ENCODE measurements at places on chromosomes 5 and 9. TPM values are rescaled to one million over a fixed set of nuclear protein-coding genes. Genes with fewer than 3 reads are reported as not detected.

- H3K27me3 ChIP-seq = no peaks in the 10 kb centered on the region
- no peak overlapping the region for H3K27ac ChIP-seq
- DNase-seq = no peak
- no peak overlapping the region for H3K4me3 ChIP-seq
Measured at GRCh38 chr5:39264528-39264927, 45.2 kb upstream of the FYB1 start.

DNA sequence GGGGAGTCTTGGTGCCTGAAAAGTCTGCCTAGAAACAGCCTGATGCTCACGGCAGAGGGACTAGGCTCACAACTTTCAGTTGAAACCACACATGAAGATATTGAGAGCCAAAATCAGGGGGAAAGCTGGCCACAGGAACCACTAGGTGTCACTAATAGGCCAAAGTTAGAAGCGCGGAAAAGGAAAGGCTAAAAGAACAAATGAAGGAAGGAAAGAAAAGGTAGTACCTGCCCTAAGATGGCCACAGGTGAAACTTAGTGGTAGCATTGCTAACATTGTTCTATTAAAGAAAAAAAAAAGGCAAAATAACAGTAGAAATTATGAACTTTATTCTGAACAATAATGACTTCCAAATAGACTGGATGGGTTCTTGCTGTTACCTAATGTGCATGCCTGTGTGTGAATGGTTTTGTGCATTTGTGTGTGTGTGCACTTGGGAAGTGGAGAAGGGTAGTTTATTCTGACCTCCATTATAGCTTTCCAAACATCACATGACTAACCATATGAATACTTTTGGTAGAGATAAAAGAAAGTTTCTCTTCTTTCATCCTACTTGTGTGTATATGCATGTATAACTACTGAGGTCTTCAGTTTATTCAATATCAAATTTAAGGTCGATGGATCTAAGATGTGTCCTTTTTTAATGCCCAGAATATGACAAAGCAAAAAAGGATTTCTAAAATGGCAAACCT is 2.1 kb upstream of the RFESD start:
- no peak overlapping the region for H3K27ac ChIP-seq
- no peaks in the 10 kb centered on the region for H3K36me3 ChIP-seq
- no peaks in the 10 kb centered on the region for H3K27me3 ChIP-seq
- H3K4me3 ChIP-seq = no peak overlapping the region
- no peaks in the 10 kb centered on the region for H3K4me1 ChIP-seq
- peak; percentile 62 for DNase-seq

- H3K27ac ChIP-seq = no peak within 1 kb of the TSS
- H3K36me3 ChIP-seq = no peaks in the 10 kb centered on the region
- peak within 1 kb of the TSS; percentile 38 for H3K4me3 ChIP-seq
- H3K27me3 ChIP-seq = no peaks in the 10 kb centered on the region
- DNase-seq = peak; percentile 60
Measured at GRCh38 chr9:109779711-109780452, at the start of gene PALM2AKAP2. Gene PALM2AKAP2 (plus strand): TSS chr9:109780198. CDS start chr9:109780489, 291 bp downstream.

DNA sequence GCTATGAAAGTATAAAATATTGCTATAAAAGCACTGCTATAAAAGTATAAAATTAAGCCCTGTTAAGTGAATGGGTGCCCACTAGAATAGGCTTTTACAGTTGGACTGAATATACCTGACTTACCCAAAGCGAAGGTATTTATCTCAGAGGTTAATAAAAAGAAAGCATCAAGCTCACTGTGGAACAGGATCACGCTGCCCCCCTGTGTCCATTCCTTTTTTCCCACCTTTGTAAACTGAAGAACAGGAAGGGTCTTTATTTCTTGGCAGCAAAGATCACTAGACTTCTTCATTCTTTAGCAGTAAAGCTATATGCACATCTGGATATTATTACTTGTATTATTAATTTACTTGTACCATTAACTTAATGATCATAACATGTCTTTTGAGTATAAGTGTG is 22.1 kb upstream of the PLPP6 start:
- H3K4me1 ChIP-seq = no peaks in the 10 kb centered on the region
- no peaks in the 10 kb centered on the region for H3K36me3 ChIP-seq
- H3K27me3 ChIP-seq = no peaks in the 10 kb centered on the region
- no peak for DNase-seq

DNA sequence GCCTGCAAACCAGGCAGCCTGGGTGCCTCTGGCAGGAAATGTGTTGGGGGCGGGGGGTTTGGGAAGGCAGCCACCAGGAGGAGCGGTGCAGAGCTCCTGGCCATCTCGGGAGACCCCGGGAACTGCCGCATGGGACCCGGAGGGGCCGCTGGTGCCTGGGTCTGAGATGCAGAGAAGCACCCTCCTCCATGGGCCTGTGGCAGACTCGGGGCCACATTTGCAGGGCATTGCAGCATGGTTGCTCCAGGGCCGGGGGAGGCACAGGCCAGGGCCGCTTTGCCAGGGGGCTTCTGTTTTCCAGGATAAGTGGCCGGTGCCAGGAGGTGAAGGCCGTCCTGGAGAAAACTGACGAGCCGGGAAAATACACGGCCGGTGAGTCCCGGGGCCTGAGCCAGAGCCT is 1.7 kb downstream of the LCN1 start:
- DNase-seq = no peak
- no peak overlapping the region for H3K27ac ChIP-seq
- no peaks in the 10 kb centered on the region for H3K27me3 ChIP-seq

DNA sequence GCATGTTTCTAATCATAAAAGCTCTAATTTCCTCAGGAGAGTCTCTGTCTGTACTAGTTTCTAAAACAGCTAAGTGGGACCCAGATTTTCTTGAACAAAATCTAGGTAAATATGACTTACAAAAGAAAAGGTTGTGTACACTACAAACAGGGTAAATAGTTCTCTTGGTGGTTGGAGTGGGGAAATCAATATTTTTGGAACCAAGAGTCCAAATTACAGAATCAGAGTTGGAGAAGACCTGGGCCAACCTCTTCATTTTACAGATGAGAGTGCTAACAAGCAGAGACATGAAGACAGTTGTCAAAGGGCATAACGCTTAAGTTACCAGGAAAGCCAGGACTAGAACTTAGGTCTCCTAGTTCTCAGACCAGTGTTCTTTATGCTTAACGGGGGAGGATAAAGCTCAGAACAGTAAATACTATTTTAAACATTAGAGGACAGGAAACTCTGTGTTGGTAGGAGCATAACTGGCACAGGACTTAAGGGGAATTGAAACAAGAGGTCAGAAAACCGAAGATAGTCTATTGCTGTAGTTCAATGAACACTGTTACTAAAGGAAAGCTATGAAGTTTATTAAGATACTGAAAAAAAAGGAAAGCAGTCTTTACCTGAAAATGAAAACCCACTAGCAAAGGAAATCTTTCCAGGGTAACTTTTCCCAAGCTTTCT is 9.3 kb upstream of the GOLGA1 start:
- no peaks in the 10 kb centered on the region for H3K36me3 ChIP-seq
- H3K4me3 ChIP-seq = no peak overlapping the region
- H3K27ac ChIP-seq = no peak overlapping the region
- DNase-seq = no peak
- H3K4me1 ChIP-seq = no peaks in the 10 kb centered on the region
- H3K27me3 ChIP-seq = no peaks in the 10 kb centered on the region

GRCh38 chr5:83337453-83338035 is 134.0 kb upstream of the VCAN start:
- no peaks in the 10 kb centered on the region for H3K4me1 ChIP-seq
- no peak overlapping the region for H3K27ac ChIP-seq
- no peaks in the 10 kb centered on the region for H3K36me3 ChIP-seq

GRCh38 chr9:136111910-136112309 is 6.8 kb downstream of the TMEM250 start:
- no peaks in the 10 kb centered on the region for H3K27me3 ChIP-seq
- H3K4me3 ChIP-seq = no peak overlapping the region
- H3K27ac ChIP-seq = no peak overlapping the region
- no peak for DNase-seq
- H3K4me1 ChIP-seq = peaks cover 29% of the 10 kb centered on the region

- no peak overlapping the region for H3K27ac ChIP-seq
- H3K36me3 ChIP-seq = no peaks in the 10 kb centered on the region
- H3K4me3 ChIP-seq = no peak overlapping the region
Measured at GRCh38 chr9:121452085-121452484, 47.6 kb downstream of the GGTA1 start.

GRCh38 chr5:118407958-118408357 is 580.4 kb downstream of the DTWD2 start:
- no peaks in the 10 kb centered on the region for H3K27me3 ChIP-seq
- no peak overlapping the region for H3K4me3 ChIP-seq
- no peak overlapping the region for H3K27ac ChIP-seq
- no peaks in the 10 kb centered on the region for H3K4me1 ChIP-seq
- no peak for DNase-seq
- H3K36me3 ChIP-seq = no peaks in the 10 kb centered on the region

DNA sequence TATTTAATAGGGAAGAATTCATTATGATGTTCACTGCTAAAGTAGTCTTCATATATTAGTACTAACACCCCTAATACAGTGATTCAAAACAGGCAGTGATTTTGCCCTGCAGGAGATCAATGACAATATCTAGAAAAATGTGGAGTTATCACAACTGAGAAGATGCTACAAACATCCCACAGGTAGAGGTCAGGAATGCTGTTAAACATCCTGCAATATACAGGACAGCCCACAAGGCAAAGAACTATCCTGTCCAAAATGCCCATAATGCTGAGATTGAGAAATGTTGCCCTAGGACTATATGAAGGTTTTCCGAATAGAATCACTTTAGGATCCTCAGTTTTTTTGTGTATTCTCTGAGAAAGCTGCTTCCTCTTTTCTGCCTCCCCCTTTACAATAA is 15.3 kb downstream of the RORB start:
- no peak overlapping the region for H3K27ac ChIP-seq
- no peaks in the 10 kb centered on the region for H3K4me1 ChIP-seq
- H3K36me3 ChIP-seq = no peaks in the 10 kb centered on the region
- no peaks in the 10 kb centered on the region for H3K27me3 ChIP-seq

DNA sequence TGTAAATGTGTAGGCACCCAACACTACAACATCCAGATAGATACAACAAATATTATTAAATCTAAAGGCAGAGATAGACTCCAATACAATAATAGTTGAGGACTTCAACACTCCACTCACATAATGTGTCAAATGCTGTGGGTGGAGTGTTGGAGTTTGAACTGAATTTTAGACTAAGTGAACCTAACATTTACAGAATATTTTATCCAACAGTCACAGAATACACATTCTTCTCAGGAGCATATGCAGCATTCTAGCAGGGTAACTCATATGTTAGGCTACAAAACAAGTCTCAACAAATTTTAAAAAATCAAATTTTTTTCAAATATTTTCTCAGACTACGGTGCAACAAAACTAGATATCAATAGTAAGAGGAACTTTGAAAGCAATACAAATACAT is 648.7 kb upstream of the CDH18 start:
- no peaks in the 10 kb centered on the region for H3K27me3 ChIP-seq
- no peaks in the 10 kb centered on the region for H3K36me3 ChIP-seq
- H3K27ac ChIP-seq = no peak overlapping the region

DNA sequence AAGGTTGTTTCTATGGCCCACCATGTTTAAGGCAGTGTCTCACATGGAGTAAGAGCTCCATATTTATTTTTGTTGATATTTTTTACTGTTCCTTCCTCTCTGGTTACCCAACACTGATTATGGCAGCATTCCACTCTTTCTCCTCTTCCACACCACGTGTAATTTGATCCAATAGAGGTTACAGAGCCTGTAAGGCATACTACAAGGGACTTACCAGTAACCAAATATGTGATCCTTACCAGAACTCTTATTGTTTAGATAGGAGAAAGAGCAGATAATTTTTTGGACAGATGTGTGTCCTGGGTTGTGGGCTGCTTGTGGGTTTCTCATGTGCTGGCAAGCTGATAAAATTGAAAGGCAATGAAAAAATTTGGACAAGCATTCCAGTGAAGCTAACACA is 261.3 kb downstream of the TMEM167A start:
- H3K27ac ChIP-seq = no peak overlapping the region
- H3K4me1 ChIP-seq = no peaks in the 10 kb centered on the region
- no peaks in the 10 kb centered on the region for H3K27me3 ChIP-seq
- H3K36me3 ChIP-seq = no peaks in the 10 kb centered on the region

GRCh38 chr5:159405611-159406031 is 75.3 kb upstream of the IL12B start:
- no peak overlapping the region for H3K27ac ChIP-seq
- H3K36me3 ChIP-seq = no peaks in the 10 kb centered on the region
- no peak overlapping the region for H3K4me3 ChIP-seq
- no peak for DNase-seq

DNA sequence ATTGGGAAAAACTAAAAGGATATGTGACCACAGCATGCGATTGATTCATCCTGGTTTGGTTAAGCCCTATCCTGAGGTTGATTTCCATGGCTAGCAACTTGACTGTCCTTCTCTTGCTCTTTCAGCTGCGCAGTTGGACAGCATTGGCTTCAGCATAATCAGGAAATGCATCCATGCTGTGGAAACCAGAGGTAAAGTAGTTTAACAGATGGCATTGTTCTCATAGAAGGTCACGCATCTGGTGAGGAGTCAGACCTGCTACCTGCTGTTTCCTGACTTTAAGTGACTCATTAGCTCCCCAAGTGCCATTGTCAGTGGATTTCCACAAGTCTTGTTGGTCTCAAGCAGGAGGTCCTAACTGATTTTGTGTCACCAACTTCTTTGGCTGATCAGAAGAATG is 266.9 kb downstream of the ARHGAP26 start:
- no peaks in the 10 kb centered on the region for H3K4me1 ChIP-seq
- H3K36me3 ChIP-seq = peaks cover 10% of the 10 kb centered on the region
- H3K27ac ChIP-seq = no peak overlapping the region

DNA sequence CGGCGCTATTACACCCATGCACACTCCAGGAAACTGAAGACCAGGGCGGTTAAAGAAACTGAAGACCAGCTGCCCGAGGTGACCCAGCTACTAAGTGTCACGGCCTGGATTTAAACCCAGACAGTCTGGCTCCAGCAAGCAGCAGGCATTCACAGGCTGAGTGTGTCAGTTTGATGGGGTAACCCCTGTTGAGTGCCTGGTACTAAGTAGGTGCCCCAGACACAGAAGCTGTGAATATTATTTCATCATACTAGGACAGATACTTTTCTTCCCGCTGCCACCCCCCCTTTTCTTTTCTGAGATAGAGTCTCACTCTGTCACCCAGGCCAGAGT is 7.3 kb downstream of the ENG start:
- no peak for DNase-seq
- H3K27me3 ChIP-seq = no peaks in the 10 kb centered on the region
- no peaks in the 10 kb centered on the region for H3K4me1 ChIP-seq
- H3K36me3 ChIP-seq = no peaks in the 10 kb centered on the region
- H3K27ac ChIP-seq = no peak overlapping the region

- H3K4me3 ChIP-seq = no peak overlapping the region
- no peaks in the 10 kb centered on the region for H3K27me3 ChIP-seq
- H3K27ac ChIP-seq = no peak overlapping the region
- no peaks in the 10 kb centered on the region for H3K4me1 ChIP-seq
- DNase-seq = no peak
- no peaks in the 10 kb centered on the region for H3K36me3 ChIP-seq
Measured at GRCh38 chr9:71037521-71037920, 83.9 kb downstream of the TRPM3 start.

DNA sequence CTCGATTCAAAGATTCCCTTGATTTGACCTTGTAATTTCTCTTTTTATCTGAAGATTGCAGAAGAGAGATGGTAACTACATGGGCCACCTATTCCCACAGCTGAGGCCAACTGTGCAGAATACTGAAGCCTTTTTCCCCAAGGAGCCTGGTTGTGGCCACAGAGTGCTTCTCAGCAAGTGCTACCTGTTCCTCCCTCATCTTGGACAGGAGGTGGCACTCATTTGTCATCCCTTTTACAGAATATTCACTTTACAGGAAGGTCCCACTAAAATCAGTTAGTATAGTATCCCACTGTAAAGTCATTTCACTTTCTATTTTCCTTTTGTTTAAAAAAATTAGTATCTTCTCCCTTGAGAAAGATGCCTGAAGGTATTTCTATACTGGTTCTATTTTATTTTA is 346.4 kb downstream of the ARL15 start:
- H3K4me3 ChIP-seq = no peak overlapping the region
- no peak for DNase-seq
- H3K27me3 ChIP-seq = no peaks in the 10 kb centered on the region

SLC26A2 gene
- 770 TPM for total RNA-seq

MCTP1 gene
- 2.8 TPM for total RNA-seq

C6 gene
- total RNA-seq = 1.1 TPM

ENG gene
- 34.5 TPM for total RNA-seq
